Endothelial cell of umbilical vein (primary cell): ENCODE measurements at places on chromosomes 3 and 15.

DNA sequence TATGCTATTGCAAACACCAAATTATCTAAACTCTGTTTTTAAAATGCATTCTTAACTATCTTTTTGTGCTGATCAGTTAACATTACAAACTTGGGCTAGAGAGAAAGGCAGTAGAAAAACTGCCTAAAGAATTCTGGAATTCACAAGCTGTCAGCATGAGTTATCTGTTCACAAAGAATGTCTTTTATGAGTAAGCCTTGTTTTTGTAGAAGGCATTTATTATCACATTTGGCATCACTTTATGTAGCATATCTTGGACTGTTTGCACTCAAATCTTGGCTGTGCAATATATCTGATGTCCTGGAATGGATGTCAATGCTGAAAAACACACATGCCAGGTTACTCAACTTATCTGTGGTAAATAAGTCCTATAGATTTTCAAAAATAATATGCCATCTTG is 15.5 kb upstream of the BCHE start:
- no peak for DNase-seq

GRCh38 chr3:197460002-197460401 is 95.8 kb downstream of the BDH1 start:
- DNase-seq: no peak

DNA sequence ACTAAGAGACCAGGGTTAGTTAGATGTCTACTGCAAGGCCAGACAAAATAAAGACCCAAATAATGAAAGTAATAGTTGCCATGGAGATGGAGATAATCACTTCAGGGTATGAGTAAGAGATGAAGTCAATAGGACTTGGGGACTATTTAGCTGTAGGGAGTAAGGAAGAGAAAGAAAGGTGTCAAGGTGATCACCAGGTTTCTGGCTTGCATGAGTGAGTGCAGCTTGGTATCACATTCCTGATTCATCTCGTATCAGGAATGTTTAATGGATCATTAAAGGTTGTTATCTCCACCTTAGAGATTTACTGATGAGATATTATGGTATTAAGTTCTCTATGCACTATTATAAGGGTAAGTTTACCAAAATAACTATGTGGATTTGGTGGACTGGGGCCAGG is 357.4 kb upstream of the ATP11B start:
- no peak for DNase-seq

DNA sequence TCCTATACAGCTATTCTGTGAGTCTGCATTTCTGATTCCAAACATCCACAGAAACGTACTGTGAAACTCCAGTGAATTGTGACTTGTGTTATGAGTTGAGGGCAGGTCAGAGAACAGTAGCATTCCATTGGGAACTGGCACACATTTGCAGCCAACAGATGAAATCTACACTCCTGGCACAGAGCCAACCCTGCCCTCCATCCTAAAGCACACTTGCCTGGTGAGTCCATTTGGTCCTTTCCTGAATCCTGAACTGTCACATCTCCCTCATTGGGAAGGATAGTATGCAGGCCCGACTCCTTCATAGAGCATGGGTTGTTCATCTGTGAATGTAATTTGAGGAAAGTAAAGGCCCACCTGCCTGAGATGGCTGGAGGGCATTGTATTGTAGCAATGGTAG is 314.3 kb upstream of the RASGRP1 start:
- peak; percentile 41 for DNase-seq

- DNase-seq: no peak
Measured at GRCh38 chr3:16052964-16053363, 121.5 kb upstream of the GALNT15 start.

DNA sequence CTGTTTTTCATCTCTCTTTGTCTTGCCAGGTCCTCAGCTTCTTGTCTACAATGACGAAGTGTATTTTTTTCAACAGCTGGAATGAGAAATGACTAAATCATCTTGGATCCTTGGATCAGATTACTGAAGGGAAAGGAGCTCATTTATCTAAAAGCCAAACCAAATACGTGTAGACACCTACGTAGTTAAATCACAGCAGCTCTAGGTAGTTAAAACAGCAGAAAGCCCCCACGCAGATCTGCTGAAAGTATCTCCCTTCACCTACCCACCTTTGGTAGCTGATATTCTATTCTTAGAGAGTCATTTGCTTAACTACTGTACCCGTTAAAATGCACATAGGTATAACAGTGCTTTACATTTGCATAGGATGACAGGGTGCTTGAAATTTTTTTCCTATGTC is 105.5 kb upstream of the WNT5A start:
- no peak for DNase-seq

- DNase-seq: no peak
Measured at GRCh38 chr3:68378631-68379030, 553.7 kb downstream of the TAFA4 start.

- DNase-seq: no peak
Measured at GRCh38 chr15:73826711-73827251, 46.6 kb upstream of the TBC1D21 start.

GRCh38 chr3:71876135-71877105 is 91.5 kb upstream of the PROK2 start:
- DNase-seq: no peak

DNA sequence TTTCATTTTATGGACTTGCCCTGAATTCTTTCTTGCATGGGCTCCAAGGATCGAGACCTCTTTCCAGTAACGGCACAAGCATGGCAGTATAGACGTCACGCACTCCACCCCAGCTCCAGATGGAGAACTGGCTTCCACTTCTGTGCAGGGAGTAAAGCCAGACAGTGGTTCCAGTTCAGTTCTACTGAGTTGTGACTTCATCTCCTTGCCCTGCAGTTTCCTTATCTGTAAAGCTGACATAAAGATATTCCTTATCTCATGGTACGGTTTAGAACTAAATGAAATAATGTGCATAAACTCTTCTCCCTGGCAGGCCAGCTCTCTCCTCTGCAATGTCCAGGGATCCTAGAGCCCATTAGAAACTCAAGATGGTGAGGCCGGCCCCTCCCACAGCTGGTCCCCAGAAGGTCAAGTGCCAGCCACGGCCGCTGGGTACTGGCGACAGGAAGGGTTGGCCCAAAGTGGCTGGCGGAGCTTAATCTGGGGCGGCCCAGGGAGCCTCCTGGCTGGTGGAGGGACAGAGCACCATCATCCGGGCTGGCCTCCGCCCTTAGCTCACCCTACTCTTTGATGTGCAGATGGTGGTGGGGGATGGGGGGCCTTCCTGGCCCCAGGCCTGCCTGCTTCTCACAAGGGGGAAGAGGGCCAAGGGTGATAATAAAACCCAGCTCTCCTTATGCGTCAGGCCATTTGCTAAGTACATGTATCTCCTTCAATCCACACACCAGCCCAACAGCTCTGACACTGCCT is 7.2 kb downstream of the MESP2 start:
- DNase-seq: no peak

- DNase-seq: no peak
Measured at GRCh38 chr3:119786409-119786808, 4.5 kb downstream of the NR1I2 start.

GRCh38 chr3:81916890-81917289 is 155.4 kb upstream of the GBE1 start:
- DNase-seq: no peak
